Left ventricle myocardium superior (tissue), 1 donor: ENCODE measurements at places on chromosomes 5 and 9. TPM values are rescaled to one million over a fixed set of nuclear protein-coding genes. Genes with fewer than 3 reads are reported as not detected.

The CCDC192 gene
- not detected for total RNA-seq

- no peak for DNase-seq
Observed at GRCh38 chr5:5887833-5888232, 465.4 kb downstream of the ICE1 start.

GRCh38 chr5:128040927-128041326, 42.6 kb upstream of the SLC12A2 start:
- no peak for DNase-seq

The NHP2 gene
- 74.5 TPM for total RNA-seq

GRCh38 chr5:119651486-119651885, 22.1 kb downstream of the FAM170A start:
- DNase-seq, result no peak

GRCh38 chr5:39169081-39169480, 50.3 kb downstream of the FYB1 start:
- DNase-seq, result no peak

DNA sequence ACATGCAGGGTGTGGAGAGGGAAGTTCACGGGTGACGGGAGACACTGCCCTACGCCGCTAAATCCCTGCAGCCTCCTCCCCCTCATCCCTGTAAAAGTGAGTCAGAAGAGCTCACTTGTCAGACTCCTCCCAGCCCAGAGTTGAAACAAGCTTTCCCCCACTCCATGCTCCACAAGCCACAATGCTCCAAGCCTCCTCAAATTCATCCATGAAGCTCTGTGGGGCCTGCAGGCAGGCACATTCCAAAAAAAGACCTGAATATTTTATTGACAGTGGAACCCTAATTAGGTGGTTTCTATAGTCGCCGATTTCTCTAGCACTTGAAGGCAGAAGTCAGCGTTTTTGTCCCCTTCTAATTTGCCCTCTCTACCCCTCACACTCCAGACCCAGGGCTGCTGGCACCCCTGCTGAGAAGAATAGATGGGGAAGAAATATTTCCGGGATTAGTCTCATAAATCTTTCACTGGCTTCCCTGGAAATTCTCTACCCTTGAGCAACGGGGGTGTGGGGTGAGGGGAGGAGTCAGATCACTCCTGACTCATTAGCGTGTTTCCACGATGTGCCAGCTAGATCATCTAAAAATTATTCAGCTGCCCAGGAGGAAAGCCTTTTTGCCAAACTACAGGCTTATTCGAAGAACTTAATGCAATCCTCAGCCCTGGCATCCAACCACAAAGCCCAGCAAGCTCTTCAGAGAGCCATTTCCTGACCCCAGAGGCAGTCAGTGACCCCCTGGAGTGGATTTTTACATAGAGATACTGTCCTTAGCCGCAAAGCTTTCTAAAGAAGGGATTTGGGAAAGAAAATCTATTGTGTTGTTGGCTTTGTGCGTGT, 97.1 kb downstream of the ENC1 start:
- DNase-seq, result no peak

GRCh38 chr9:76610011-76610352, 151.0 kb downstream of the GCNT1 start:
- peak; percentile 82 for DNase-seq

DNA sequence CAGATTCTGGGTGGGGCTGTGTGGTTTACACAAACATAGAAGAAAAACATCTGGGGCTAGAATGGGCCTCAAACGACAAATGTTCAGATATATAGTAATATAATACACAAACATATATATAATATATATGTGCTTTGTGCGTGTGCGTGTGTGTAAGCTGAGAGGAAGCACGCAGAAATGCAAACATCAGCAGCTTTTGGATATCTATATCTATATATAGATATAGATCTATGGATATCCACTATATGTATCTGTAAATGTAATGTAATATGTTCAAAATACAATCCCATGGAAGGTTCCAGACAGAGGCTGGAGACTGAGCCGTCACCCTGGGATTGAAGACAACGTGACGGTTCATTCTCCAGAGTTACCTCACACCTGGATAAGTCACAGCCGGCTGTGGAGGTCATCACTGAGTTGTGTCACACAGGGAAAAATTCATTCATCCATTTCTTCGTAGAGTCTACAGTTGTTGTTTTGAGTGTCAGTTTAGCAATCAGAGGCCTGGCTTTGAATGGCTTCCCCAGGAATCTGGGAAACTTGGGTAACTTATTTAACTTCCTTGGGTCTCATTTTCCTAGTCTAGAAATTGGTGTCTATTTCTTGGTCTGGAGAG, 123.0 kb upstream of the CPEB4 start:
- no peak for DNase-seq

DNA sequence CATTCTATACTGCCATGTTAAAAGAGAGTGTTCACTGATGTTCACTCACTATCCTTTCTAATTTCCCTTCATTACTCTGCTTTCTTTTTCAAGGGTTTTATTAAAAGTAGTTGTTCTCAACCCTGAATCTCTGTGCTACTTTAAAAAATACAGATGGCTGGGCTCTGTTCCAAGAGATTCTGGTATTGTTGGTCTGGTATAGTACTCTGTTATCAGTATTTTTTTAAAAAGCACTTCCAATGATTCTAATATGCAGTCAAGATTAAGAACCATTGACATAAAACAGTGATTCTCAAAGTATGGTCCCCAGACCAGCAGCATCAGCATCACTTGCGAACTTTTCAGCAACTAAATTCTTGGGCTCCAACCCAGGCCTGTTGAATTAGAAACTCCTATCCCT, 77.0 kb upstream of the STARD4 start:
- DNase-seq, result no peak
